ENCODE measurements at places on chromosomes 1 and 21. TPM values are rescaled to one million over a fixed set of nuclear protein-coding genes. Genes with fewer than 3 reads are reported as not detected.

DNA sequence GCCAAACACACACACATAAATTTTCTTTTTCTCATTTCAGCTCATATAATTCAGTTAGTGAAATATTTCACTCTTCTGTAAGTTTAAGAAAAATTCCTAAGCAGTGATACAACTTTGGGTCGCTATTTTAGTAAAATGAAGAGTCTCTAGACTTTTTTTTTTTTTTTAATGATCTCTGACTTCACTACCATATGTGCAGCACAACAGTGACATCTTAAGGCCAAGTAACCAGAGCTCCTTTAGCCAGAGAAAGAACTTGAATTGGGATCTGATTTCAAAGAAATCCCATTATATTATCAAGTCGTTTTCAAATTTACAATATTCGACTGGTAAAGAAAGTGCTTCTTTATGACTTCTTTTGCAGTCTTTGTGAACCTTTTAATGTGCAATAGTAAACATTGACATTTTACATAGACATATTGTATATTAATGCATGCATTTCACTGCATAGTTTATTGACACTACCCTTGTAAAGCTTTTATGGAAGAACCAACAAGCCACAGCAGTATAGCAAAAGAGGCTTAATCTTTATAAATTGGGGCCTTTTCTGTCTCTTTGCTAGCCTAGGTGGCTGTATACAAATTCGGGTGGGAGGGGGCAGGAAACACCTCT, 62.2 kb downstream of the LRRC40 start:
- H3K4me1 ChIP-seq = no peaks in the 10 kb centered on the region
- no peak overlapping the region for H3K27ac ChIP-seq
- H3K36me3 ChIP-seq = no peaks in the 10 kb centered on the region
- no peak overlapping the region for H3K4me3 ChIP-seq

- no peaks in the 10 kb centered on the region for H3K27me3 ChIP-seq
- no peaks in the 10 kb centered on the region for H3K36me3 ChIP-seq
- H3K4me3 ChIP-seq = no peak overlapping the region
- DNase-seq = no peak
- peaks cover 7% of the 10 kb centered on the region for H3K4me1 ChIP-seq
Measured at GRCh38 chr1:201384406-201384782, 6.9 kb upstream of the TNNT2 start.

- no peaks in the 10 kb centered on the region for H3K27me3 ChIP-seq
- no peak overlapping the region for H3K27ac ChIP-seq
- no peak overlapping the region for H3K4me3 ChIP-seq
- H3K4me1 ChIP-seq = no peaks in the 10 kb centered on the region
- H3K36me3 ChIP-seq = no peaks in the 10 kb centered on the region
Measured at GRCh38 chr1:186985889-186986491, 157.2 kb downstream of the PLA2G4A start.

CD84 gene
- total RNA-seq = 10.1 TPM

S100A2 gene
- total RNA-seq = 9.8 TPM

GRCh38 chr21:36097427-36098181, 27.8 kb downstream of the CBR1 start:
- no peak overlapping the region for H3K4me3 ChIP-seq
- no peak for DNase-seq
- no peaks in the 10 kb centered on the region for H3K4me1 ChIP-seq
- no peaks in the 10 kb centered on the region for H3K36me3 ChIP-seq
- H3K27me3 ChIP-seq = no peaks in the 10 kb centered on the region

- H3K4me3 ChIP-seq = no peak overlapping the region
- no peaks in the 10 kb centered on the region for H3K27me3 ChIP-seq
- no peak for DNase-seq
- peaks cover 81% of the 10 kb centered on the region for H3K36me3 ChIP-seq
- no peak overlapping the region for H3K27ac ChIP-seq
Measured at GRCh38 chr21:32349333-32349944, 43.4 kb downstream of the URB1 start.

LRRC7 gene
- total RNA-seq = 0.09 TPM

GRCh38 chr21:29771491-29772066, 168.2 kb downstream of the GRIK1 start:
- H3K27ac ChIP-seq = no peak overlapping the region
- H3K27me3 ChIP-seq = no peaks in the 10 kb centered on the region
- DNase-seq = no peak
- no peaks in the 10 kb centered on the region for H3K36me3 ChIP-seq
- no peaks in the 10 kb centered on the region for H3K4me1 ChIP-seq
- H3K4me3 ChIP-seq = no peak overlapping the region

PTTG1IP gene
- total RNA-seq = 75.3 TPM

- H3K36me3 ChIP-seq = no peaks in the 10 kb centered on the region
- no peak overlapping the region for H3K4me3 ChIP-seq
- no peak overlapping the region for H3K27ac ChIP-seq
- no peaks in the 10 kb centered on the region for H3K4me1 ChIP-seq
Measured at GRCh38 chr1:206846487-206846886, 18.9 kb upstream of the IL20 start.

DNA sequence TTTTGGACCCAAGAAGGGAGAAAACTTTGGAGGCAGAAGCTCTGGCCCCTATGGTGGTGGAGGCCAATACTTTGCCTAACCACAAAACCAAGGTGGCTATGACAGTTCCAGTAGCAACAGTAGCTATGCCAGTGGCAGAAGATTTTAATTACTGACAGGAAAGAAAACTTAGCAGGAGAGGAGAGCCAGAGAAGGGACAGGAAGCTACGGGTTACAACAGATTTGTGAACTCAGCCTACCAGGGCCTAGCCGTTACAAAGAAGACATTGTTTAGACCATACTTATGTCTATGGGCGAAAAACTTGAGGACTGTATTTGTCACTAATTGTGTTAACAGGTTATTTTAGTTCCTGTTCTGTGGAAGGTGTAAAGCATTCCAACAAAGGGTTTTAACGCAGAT, 10.4 kb upstream of the ACOT11 start:
- no peak for DNase-seq
- H3K27ac ChIP-seq = no peak overlapping the region
- no peaks in the 10 kb centered on the region for H3K27me3 ChIP-seq
- H3K36me3 ChIP-seq = no peaks in the 10 kb centered on the region

AVPR1B gene
- total RNA-seq = 0.09 TPM

- no peaks in the 10 kb centered on the region for H3K27me3 ChIP-seq
- H3K27ac ChIP-seq = no peak overlapping the region
- H3K36me3 ChIP-seq = no peaks in the 10 kb centered on the region
Measured at GRCh38 chr1:244349581-244350001, 102.1 kb downstream of the ADSS2 start.

IL20 gene
- total RNA-seq = 0.05 TPM

- DNase-seq = no peak
- no peak overlapping the region for H3K27ac ChIP-seq
- no peaks in the 10 kb centered on the region for H3K36me3 ChIP-seq
- H3K4me1 ChIP-seq = no peaks in the 10 kb centered on the region
- no peak overlapping the region for H3K4me3 ChIP-seq
Measured at GRCh38 chr1:215731699-215732098, 164.6 kb downstream of the KCTD3 start.

GRCh38 chr1:27664291-27664690, 7.7 kb downstream of the IFI6 start:
- peaks cover 24% of the 10 kb centered on the region for H3K4me1 ChIP-seq
- no peak for DNase-seq
- no peaks in the 10 kb centered on the region for H3K27me3 ChIP-seq
- peaks cover 24% of the 10 kb centered on the region for H3K36me3 ChIP-seq
- no peak overlapping the region for H3K4me3 ChIP-seq

DNA sequence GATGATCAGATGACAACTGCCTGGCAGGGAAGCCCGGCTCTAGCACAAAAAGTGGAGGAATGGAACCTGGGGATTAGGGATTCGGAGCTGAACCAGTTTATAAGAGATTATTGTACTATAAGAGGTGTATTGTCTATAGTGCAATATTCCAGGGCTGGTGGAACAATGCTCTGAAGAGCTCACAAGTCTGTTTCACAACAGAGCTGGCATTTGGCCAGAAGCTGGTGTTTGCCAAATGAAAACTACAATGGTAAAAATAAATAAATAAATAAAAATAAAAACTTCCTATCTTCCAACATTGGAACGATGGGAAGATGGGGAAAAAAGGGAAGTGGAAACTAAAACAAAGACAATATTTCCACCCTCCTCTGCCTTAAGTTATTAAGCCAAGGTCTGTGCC, 73.5 kb downstream of the CHODL start:
- no peak overlapping the region for H3K27ac ChIP-seq
- H3K4me1 ChIP-seq = no peaks in the 10 kb centered on the region
- no peak for DNase-seq
- H3K4me3 ChIP-seq = no peak overlapping the region
- H3K36me3 ChIP-seq = no peaks in the 10 kb centered on the region
- H3K27me3 ChIP-seq = no peaks in the 10 kb centered on the region

- H3K4me1 ChIP-seq = no peaks in the 10 kb centered on the region
- H3K27ac ChIP-seq = no peak overlapping the region
- DNase-seq = no peak
- H3K36me3 ChIP-seq = no peaks in the 10 kb centered on the region
- no peaks in the 10 kb centered on the region for H3K27me3 ChIP-seq
Measured at GRCh38 chr1:186897008-186897407, 68.3 kb downstream of the PLA2G4A start.

HPCA gene
- 0.24 TPM for total RNA-seq

GRCh38 chr21:41709166-41709565, 57.7 kb downstream of the RIPK4 start:
- no peak for DNase-seq
- no peak overlapping the region for H3K27ac ChIP-seq
- H3K4me3 ChIP-seq = no peak overlapping the region
- H3K4me1 ChIP-seq = no peaks in the 10 kb centered on the region
- H3K36me3 ChIP-seq = no peaks in the 10 kb centered on the region
- H3K27me3 ChIP-seq = peaks cover 17% of the 10 kb centered on the region

DNA sequence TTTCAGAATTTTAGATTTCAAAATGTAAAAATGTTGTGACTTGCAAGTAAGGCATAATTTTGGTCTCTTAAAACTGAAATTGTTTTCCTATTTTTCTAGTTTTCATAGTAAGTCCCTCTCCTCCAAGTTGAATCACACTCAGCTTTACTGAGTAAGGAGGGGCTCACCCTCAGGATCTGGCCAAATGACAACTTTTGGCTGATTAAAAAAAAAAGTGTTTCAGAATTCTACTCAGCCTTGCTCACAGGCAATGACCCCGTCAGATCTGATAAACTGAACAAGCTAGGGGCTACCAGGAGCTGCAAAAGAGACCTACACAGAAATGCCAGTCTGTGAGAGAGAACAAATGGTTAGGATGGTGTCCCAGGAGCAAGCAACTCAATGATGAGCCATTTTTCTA, 159.8 kb downstream of the PBX1 start:
- H3K4me1 ChIP-seq = no peaks in the 10 kb centered on the region
- H3K4me3 ChIP-seq = no peak overlapping the region
- peak overlapping the region; percentile 40 for H3K27ac ChIP-seq
- no peaks in the 10 kb centered on the region for H3K36me3 ChIP-seq
- DNase-seq = no peak

DNA sequence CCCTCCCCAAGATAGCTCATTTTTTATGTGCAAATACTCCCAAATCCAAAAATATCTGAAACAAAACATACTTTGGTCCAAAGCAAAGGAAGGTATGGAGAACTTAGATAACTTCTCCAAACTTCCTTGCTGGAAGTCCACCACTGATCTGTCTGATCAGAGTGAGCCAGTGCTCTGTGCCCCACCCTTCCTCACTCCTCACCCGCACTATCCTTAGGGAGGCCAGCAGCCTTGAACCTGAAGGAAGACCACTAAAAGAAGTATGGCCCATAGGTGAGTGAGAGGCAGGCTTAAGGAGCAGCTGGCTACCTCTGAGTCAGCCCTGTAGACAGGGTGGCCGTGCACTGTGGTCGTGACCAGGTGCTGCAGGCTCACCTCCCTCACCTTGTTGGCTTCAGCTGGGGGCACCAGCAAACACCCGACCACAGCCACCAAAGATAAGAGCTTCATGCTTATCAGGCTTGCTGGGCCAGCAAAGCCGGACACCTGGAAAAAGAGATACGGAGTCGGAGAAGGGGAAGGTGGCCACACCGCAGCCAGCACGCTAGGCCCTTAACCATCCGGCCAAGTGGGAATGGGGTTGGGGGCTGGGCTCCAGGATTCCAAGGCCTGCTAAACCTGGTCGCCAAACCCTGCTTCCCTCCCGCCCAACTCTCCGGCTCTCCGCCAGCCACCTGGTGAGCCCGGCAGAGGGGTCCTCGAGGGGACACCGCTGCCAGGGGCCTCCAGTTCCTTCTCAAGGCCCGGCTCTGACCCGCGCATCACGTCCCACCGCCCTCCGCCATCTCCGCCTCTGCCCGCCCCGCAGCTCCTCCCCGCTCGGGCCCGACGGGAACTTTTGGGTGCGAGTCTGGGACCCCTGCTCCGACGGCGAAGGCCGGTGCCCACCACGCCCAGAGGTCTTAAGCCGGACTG, 543 bp downstream of the TMEM9 start:
- DNase-seq = no peak
- H3K27ac ChIP-seq = peak overlapping the region; percentile 1
- H3K36me3 ChIP-seq = peaks cover 18% of the 10 kb centered on the region
- no peaks in the 10 kb centered on the region for H3K27me3 ChIP-seq
- peaks cover 11% of the 10 kb centered on the region for H3K4me1 ChIP-seq

GRCh38 chr1:201772178-201772577, 56.8 kb upstream of the IPO9 start:
- H3K4me3 ChIP-seq = no peak overlapping the region
- H3K4me1 ChIP-seq = no peaks in the 10 kb centered on the region
- no peaks in the 10 kb centered on the region for H3K36me3 ChIP-seq
- no peaks in the 10 kb centered on the region for H3K27me3 ChIP-seq
- H3K27ac ChIP-seq = no peak overlapping the region
- DNase-seq = no peak

- no peaks in the 10 kb centered on the region for H3K27me3 ChIP-seq
- no peaks in the 10 kb centered on the region for H3K4me1 ChIP-seq
- no peak overlapping the region for H3K27ac ChIP-seq
- DNase-seq = no peak
- H3K4me3 ChIP-seq = no peak overlapping the region
Measured at GRCh38 chr1:63913533-63913932, 139.7 kb downstream of the ROR1 start.

- H3K27ac ChIP-seq = peak overlapping the region; percentile 17
- no peaks in the 10 kb centered on the region for H3K36me3 ChIP-seq
- DNase-seq = no peak
- no peaks in the 10 kb centered on the region for H3K4me1 ChIP-seq
Measured at GRCh38 chr1:145863282-145864018, 4.6 kb upstream of the PIAS3 start.

DNA sequence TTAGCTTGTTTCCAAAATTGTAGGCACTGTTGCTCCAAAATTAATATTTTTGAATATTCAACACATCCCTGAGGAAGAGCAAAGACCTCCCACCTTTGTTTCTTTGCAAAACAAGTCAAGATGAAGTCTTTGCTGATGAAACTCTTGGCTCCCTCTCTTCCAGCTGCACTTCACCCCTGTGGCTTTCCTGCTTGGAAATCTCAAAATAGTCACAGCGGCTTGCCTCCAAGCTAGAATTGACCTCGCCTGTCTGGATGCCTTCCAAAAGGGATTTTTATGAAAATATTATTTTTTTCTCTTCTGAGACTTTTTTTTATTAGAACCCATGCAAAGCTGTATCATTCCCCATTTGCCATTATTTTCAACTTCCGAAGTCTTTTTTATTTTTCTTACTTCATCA, 71.1 kb upstream of the MROH9 start:
- no peaks in the 10 kb centered on the region for H3K27me3 ChIP-seq
- no peaks in the 10 kb centered on the region for H3K36me3 ChIP-seq
- H3K4me3 ChIP-seq = no peak overlapping the region
- peak overlapping the region; percentile 29 for H3K27ac ChIP-seq
- no peak for DNase-seq
